8988T (cell line): ENCODE measurements at places on chromosomes 7 and 10.

DNA sequence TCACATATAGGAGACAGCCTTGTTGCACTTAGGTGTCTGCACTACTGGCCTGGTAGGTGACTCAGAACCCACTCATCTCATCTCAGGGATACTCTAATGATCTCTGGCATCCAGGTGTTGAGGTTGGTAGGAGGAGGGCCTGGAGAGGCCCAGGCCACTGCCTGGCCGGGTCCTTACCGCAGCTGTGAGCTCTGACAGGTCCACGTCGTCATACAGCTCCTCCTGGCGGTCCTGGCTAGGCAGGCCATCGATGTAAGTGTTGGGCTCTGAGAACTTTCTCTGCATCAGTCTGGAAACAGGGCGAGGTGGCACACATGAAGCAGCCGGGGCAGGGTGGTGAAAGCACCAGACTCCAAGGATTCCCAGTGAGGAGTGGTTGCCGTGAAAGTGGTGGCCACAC lies 62.1 kb downstream of the VWA2 start:
- no peak for DNase-seq

DNA sequence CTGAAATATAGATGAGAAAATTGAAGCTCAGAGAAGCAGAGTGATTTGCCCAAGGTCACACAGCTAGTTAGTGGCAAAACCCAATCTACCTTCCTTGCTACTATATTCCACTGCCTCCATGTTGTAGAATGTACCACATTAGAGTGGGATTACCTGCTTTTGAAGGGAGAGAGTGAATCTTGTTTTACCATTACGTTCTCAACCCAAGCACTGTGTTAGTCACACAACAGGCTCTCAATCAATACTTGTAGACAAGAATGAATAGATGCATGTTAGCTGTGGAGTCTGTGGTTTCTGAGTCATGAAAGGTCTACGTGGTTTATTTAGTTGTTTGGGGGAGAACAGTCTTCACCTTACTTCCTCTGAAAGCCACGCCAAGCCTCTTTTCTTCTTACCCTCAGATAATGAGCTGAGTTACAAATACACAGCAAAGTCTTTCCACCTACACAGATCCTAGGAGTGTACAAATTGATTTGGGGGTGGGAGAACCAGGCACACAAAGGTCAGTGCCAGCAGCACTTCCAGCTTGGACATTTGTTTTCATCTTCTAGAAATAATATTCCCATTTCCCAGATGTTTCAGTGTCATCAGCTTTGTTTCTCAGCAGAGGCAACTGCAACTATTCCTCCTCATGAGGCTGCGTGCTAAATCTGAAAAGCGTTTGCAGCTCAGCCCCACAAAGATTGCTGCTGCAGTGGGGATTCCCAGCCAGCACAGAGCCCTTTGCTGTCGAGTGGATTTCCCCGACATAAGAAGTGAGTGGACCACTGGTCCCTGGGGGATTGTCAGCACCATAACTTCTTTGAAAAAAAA lies 71.5 kb upstream of the ADO start:
- DNase-seq, result no peak

GRCh38 chr10:128064970-128065580 lies 61.1 kb downstream of the MKI67 start:
- no peak for DNase-seq

- no peak for DNase-seq
Measured at GRCh38 chr10:36574207-36574606, 551.2 kb upstream of the ANKRD30A start.

DNA sequence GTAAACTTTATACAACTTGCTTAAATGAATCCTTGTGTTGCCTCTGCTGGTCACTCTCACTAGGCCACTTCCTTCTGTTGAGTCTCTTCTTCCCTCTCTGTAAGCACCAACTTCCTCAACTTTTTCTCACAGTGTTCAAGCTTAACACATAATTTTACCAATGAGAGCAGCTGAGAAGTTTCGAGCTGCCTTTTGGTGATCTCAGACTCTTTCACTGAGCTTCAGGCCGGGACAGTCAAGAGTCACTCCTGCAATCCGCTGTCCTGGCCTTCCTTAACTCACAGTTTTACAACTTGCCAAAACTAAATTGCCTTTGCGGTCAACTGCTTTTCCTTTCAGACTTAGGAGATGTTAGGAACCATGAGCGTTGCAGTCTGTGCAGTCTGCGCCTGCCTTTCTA lies 47.4 kb downstream of the PRPF18 start:
- DNase-seq, result no peak

DNA sequence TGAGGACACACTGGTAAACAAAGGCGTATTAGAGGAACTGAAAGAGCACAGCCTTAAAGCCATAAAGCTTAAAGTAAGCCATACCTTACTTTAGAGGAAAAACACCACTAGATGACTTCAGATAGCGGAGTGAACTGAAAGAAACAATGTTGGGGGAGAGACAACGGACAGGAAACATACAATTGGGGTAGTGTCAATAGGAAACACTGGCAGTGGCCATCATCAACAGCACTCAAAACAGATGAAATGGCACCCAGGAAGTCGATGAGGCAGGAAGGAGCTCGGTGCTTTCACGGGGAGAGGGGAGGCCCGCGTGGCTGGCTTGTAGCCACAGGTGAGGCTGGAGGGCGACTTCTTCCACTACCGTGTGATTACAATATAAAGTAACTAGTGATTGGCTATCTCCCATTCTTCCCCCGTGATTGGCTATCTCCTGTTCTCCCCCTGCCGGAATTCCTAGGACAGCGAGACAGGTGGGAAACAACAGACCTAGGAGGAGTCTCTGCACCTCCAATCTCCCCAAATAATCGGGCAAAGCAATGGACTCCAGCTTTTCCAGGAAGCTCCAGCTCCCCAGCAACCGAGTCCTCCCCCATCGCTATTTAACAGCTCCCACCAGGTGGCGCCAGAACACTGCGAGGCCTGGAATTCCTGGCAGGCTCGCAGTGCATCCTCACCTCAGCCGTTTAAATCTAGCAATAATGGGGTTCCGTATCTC lies 2.4 kb upstream of the TAS2R38 start:
- DNase-seq, result peak; percentile 28

DNA sequence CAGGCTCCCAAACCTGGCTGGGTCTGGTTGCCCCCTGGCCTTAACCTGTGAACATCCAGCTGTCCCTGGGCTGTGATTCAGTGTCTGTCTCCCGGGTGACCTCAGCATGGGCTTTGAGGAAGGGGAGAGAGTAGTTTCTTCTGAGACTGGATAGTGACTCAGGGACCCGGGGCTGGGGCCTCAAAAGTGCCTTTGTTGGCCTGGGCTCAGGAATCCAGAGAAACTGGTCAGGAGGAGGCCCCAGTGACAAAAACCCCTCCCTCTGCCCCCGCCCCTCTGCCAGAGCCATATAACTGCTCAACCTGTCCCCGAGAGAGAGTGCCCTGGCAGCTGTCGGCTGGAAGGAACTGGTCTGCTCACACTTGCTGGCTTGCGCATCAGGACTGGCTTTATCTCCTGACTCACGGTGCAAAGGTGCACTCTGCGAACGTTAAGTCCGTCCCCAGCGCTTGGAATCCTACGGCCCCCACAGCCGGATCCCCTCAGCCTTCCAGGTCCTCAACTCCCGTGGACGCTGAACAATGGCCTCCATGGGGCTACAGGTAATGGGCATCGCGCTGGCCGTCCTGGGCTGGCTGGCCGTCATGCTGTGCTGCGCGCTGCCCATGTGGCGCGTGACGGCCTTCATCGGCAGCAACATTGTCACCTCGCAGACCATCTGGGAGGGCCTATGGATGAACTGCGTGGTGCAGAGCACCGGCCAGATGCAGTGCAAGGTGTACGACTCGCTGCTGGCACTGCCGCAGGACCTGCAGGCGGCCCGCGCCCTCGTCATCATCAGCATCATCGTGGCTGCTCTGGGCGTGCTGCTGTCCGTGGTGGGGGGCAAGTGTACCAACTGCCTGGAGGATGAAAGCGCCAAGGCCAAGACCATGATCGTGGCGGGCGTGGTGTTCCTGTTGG lies at the start of gene CLDN4:
CLDN4 (plus strand) TSS at position 316 of the 903 bp plus-strand sequence; CDS start at position 522, 206 bp downstream.
- DNase-seq, result no peak

DNA sequence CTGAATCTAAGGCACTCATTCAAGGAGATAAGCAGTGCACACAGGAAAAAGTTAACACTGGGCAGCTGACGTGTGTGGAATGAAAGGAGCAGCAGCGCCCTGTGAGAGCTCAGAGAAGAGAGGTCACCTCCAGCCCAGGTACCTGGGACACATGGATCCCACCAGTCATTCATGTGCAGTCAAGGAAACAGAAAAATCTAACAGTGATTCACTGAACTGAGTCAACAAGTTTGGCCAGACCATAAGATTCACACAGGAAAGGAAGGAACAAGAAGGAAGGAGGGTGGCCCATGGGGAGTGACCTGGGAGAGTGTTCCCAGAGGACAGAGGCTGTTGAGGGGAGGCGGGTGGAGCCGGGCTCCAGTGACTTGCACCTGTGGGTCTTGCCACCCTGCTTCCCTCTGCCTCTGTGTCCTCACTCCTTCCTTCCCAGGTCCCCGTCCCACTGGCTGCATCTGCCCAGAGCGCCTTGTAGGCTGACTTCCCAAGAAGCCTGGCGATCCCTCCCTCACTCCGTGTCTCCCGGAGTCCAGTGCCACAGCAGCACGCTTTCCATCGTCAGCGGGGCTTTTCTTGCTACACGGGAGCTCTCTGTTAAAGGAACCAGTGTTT lies 27.7 kb downstream of the RNF32 start:
- DNase-seq, result no peak

GRCh38 chr7:151752816-151753595 lies 123.9 kb downstream of the PRKAG2 start:
- no peak for DNase-seq

DNA sequence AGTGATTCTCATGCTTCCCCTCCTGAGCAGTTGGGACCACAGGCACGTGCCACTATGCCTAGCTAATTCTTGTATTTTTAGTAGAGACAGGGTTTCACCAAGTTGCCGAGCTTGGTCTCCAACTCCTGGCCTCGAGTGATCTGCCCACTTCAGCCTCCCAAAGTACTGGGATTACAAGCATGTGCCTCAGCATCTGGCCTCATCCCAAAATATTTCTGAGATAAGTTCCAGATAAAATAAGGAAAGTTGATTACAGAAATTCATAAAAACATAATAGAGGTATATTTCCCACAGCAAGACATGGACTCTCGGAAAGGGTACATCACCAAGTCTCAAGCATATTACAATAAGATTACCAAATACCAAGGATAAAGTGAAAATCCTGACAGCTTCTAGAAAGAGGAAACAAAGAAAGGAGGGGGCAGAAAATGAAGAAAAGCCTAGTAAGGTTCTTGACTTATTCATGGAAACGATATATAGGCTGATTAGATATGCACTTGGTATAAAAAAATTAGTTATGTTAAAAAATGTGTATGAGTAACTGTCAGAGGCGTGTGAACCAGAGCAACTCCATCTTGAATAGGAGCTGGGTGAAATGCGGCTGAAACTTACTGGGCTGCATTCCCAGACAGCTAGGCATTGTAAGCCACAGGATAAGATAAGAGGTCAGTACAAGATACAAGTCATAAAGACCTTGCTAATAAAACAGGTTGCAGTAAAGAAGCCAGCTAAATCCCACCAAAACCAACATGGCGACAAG lies 35.0 kb downstream of the IQUB start:
- DNase-seq, result no peak

DNA sequence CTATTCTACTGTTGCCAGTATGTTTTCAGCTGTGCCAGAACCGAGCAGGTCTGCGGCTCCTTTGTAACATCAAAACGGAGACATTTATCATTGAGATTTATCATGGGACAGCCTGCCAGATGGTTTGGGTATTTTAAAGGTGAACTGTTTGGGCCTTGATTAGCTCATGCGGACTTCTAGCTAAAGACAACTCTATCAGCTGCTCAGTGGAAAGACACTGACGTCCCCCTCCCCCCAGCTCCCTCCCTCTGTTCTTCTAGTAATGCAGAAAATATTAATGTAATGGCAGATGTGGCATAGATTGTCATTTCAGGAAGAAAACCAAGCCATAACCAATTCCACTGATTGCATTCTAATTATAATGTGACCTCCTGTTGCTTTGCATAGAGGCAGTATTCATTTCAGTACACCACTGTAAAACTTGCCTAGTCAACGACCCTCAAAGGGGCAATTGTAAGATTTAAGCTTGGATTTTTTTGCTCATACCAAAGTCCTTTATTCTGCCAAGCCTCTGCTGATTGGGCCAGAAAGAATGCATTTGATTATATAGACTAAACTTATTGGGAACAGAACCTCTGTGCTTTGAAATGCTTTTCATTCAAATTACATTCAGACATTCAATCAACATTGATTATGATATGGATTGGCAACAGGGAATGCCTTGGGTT lies 966.8 kb downstream of the LRMDA start:
- DNase-seq, result no peak

DNA sequence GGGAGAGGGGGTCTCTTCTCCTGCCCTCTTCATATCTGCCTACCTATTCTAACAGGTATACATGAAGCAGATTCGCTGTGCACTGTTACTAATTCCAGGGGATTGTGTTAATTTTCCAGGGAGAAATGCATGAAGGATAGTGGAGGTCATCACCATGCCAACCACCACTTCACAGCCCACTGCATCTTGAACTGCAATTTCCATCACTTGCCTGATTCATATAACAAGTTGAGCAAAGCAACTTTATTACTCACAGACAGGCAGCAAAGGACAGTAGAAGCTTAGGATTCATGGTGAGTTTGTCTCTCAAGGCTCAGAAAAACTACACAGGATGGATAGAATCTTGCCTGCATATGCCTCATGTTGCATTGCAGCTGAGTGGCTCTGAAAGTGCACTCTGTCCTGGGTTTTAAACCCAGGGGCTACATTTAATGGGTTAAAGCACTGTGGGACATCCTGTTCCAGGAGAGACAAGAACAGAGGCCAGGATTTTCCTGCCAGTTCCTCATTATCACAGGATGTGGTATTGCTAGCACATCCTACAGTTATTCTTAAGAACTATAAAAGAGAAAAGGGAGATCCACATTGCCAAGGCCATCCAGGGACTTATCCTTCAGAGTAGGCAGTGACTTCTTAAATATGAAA lies 136.9 kb upstream of the PRSS1 start:
- DNase-seq, result no peak

DNA sequence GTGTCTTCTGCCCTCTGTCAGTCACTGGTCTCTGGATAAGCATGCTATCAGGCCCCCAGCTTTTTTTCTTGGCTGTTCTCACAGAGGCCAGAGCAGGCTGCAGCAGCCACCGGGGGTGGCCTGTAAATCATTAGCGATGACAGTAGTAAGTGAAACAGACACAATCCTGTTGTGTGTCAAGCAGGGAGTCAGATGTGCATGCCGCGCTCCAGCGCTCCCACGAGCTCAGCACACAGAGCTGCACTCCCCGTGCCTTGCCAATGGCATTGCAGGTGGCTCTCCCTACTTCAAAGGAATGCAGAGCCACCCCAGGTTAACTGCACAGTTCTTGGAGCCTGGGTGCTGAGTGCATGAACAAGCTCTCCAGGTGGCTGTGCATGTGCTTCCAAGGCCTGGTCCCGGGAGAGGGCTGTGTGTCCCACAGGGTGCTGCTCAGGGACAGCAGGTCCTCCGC lies 226.1 kb downstream of the GLRX3 start:
- DNase-seq, result no peak

- no peak for DNase-seq
Measured at GRCh38 chr7:112400141-112400540, 50.1 kb upstream of the IFRD1 start.

GRCh38 chr7:51140199-51141164 lies 176.1 kb downstream of the COBL start:
- DNase-seq, result no peak

- peak; percentile 76 for DNase-seq
Measured at GRCh38 chr7:4631380-4632179, 50.5 kb upstream of the FOXK1 start.
